ENCODE measurements at places on chromosomes 1 and 21.

DNA sequence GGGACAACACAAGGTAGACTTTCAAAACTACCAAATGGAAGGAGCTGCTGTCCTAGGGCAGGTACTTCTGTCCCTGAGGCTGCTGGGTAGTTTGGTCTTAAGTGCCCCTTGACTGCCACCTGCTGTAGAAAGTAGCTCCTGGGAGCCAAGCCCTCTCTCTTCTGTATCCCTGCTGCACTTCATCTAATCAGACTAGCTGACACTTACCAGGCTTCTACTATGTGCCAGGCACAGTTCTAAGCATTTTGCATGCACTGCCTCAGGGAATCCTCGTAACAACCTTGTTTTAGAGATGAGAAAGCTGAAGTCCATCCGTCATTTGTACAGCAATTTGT is 15.9 kb upstream of the SRSF4 start:
- no peak for DNase-seq

DNA sequence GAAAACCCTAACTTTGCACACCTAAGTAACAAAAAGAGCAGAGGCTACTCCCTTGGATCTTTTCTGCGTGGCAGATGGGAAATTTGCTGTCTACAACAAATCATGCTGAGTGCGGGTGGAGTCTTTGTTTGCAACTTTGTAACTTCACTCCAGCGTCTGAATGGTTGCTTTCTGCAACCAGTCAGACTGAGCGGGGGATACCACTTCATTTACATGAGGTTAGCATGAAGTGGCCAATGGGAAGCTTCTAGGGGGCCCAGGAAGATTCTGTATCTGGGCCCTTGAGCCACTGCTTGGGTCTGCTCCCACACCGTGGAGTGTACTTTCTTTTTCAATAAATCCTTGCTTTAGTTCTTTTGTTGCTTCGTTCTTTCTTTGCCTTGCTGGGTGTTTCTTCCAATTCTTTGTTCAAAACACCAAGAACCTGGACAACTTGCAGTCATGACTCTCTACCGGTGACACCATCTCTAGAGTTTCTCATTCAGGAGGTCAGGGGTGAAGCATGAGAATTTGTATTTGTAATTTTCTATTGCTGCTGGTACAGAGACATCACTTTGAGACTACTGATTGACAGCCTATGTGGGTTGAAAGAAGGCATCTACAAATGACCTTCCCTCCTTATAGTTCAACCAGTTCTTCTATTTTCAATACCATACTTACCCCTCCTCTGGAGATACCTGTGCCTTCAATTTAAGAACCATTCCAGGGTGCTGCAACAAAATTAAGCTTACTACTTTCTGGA is 55.8 kb upstream of the RC3H1 start:
- no peak for DNase-seq

DNA sequence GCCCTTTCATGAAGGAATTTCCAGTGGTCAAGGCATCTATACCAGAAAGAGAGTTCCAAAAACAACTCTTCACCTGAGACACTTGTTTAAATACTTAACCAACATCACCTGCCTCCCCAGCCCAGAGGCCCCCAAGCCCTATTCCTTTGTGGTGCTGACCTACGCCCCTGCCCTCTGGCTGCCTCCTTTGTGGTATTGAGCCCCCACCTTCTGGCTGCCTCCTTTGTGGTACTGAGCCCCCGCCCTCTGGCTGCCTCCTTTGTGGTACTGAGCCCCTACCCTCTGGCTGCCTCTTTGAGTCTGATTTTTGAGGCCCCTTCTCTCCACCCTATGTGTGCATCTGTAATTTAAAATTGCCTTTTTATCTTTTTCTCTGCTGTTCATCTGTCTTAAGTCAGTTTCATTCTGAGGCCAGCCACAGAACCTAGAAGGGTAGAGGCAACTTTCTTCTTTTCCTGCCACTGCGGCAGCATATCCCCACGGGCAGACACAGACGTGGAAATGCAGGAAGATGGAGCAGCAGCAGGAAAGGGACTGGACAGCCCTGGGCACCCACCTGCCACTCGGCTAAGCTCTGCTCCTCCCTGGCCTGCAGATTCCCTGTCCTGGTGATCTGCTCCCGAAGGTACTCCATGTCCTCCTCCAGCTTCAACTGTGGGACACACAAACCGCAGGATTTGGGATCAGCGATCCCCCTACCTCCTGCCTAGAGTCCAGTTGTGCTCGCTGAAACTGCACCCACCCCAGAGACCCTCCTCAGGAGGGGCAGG is 3.2 kb downstream of the TRIM17 start:
- no peak for DNase-seq

DNA sequence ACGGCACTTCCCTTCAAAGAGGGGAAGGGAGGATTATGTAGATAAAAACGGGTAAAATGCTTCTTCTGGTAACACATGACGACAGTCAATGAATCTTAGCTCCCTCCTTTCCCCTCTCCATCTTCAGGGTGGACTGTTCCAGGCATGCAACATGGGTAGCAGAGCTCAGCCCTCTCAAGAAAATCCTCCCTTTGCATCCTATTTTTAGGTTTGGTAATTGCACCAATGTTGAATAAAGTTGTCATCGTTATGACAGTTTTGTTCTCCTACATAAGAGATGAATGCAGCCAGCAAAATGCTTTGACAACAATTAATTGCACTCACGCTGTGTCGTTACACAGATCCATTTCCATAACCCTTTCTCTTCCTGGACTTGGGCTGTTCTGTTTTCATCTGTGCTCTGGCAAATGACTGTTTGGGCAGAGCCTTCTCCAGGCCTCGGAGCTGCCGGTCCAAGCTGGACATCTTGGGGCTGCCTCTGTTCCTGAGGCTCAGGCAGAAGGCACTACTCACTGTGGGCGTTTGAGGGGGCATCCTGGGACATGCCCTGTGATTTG is 127.6 kb downstream of the CNIH3 start:
- DNase-seq, result no peak

GRCh38 chr1:25697435-25698217 is 81.0 kb downstream of the MAN1C1 start:
- no peak for DNase-seq

DNA sequence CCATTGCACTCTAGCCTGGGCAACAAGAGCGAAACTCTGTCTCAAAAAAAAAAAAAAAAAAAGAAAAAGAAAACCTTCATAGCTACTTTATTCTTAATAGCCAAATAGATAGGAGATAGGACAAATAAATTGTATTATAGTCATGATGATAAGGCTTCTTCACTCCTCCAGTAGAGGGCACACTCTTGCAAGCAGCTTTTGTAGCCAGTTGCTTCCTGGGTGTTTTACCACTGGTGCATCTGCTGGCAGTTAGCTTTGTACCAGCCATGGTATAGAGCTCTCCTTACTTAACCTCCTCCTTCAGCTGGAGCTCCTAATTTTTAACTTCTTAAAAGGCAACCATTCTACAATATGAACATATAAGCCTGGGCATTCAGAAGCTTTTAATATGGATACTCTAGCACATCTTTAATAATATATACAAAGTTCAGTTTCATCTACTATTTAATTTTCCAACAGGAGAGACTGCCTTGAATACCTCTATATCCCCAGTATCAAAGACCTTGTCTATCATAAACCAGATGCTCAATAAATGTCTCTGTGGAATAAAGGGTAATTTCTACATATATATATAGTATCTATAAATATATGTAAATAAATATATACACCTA is 35.8 kb downstream of the EVI5 start:
- DNase-seq, result no peak

GRCh38 chr21:43021191-43021590 is 46.8 kb downstream of the PKNOX1 start:
- no peak for DNase-seq

DNA sequence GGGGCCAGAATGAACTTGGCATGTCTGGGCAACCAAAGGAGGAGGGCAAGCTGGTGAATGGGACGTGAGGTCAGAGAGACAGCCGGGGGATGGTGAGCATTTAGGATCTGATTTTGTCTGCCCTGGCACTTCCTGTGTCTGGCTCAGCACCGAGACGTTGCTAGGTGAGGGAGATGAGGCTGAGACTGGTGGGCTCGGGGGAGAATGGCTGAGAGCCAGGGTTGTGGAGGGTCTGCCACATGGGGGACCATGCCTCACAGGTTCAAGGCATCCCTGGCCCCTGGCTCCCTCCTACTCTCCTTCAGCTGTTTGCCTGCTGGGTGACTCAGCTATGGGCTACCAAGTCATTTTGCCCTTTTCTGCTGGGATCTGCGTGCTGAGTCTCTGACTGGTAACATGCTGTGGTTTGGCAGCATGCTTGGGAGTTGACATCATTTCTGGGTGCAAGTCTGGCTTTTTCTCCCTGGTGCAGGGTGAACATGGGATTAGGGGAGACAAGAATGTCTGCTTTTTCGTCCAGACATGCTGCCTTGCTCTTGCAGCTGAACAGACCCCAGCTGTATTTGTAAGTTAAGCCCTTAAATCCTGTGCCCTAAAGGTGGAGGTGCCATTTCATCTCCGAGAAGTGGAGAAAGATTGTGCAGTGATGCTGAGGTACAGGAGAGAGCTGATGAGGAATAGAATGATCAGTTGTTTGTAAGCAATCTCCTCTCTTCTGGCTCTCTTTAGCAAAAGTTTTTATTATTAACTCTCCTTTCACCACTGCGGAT is 17.6 kb downstream of the GALNT2 start:
- DNase-seq, result no peak
